ENCODE measurements at places on chromosomes 7 and 10. TPM values are rescaled to one million over a fixed set of nuclear protein-coding genes. Genes with fewer than 3 reads are reported as not detected.

DNA sequence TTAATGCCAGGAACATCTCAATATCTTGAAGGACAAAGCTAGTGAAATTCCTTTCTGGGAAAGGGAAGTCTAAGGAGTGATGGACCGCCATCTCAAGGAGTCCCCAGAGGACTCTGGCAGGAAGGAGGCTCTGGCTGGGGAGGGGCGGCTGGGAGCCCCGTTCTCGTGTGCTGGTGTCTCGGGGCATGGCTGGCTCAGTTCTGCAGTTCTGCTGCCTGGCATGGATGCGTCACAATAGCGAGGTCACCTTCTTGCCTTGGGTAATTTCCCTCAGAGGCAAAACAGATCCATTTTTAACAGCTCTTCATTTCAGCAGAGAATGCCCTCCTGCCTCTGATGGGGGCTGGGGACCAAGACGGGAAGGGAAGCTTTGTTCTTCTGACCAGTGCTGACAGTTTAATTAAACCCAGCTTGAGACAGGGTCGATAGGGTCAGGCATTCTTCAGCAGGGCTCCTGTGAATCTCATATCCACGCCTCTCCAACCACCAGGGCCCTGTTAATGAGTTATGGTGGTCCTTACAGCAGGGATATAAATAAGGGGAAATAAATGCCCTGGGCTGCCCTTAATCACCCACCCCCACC, 35.7 kb downstream of the SLIT1 start:
- DNase-seq = no peak

- DNase-seq = no peak
Observed at GRCh38 chr7:78779788-78780187, 673.7 kb downstream of the MAGI2 start.

DNA sequence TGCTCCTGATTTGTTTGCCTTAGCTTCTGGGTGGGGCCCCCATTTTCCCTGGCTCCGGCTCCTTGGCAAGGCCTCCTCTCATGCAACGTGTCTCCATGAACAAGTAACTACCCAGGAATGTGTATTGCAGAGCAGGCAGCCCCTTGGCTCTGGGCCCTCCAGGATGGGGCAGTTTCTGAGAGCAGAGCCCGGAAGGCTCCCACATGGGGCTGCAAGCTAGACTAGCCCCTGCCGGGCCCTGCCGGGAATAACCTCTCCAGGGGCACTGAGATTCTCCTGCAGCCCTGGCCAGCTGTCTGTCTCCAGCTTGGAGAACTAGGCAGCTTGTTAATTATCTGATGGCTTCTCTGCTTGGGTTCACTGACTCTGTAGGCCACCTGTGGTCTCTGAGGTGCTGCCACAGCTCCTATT, 184.0 kb upstream of the INHBA start:
- DNase-seq = no peak

DNA sequence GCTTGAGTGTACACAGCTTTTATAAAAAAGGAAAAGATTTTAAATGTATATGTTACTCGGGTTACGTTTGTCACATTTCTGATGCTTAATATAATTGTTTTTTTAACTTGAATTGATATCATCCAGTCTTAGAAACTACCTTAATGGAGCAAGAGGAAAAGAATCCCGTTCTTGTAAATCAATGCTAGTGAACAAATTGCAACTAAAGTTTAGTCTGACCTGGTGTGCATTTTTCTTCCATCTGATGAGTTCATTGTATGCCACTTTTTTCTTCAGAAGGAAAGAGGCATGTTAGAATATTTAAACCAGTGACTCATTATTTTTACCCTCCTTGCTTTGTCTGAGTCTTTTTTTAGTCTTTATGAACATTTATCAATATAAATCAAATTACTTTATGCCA, 34.7 kb downstream of the NET1 start:
- DNase-seq = no peak

- DNase-seq = no peak
Observed at GRCh38 chr10:88318803-88319202, 264.3 kb downstream of the RNLS start.

DNA sequence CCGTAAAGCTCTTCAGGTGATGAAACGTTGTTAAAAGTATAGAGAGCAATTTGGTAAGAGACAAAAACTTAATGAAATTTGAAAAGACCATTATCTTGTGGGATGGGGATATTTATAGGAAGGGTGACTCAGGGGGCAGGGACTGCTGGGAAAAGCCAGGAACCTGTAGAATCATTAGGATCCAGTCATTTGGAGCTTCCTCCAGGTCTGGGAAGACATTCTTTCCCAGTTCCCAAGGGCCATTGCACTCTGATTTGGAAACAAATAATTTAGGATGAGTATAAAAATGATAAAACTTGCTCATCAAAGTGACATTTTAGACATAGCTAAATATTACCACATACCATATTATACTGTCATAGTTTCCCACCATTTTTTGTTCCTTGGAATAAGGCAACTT, 143.9 kb downstream of the PFKFB3 start:
- no peak for DNase-seq

DNA sequence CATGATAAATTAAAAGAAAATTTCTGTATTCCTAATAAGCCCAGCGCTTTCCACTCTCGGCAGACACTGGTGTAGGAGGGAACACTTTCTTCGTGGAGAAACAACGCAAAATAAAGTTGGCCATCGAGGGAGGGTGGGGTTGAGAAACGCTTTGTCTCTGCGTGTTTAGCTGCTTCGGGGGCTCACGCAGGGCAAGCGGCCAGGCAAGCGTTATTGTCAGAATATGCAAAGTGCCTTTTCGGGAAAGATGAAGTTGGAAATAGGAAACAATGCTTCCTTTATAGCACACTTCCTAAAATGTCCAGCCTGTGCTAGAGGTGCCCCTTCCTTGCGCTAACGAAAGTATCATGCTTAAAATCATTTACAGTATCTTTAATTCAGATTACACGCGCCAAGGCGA, 1.9 kb upstream of the EBF3 start:
- no peak for DNase-seq

DNA sequence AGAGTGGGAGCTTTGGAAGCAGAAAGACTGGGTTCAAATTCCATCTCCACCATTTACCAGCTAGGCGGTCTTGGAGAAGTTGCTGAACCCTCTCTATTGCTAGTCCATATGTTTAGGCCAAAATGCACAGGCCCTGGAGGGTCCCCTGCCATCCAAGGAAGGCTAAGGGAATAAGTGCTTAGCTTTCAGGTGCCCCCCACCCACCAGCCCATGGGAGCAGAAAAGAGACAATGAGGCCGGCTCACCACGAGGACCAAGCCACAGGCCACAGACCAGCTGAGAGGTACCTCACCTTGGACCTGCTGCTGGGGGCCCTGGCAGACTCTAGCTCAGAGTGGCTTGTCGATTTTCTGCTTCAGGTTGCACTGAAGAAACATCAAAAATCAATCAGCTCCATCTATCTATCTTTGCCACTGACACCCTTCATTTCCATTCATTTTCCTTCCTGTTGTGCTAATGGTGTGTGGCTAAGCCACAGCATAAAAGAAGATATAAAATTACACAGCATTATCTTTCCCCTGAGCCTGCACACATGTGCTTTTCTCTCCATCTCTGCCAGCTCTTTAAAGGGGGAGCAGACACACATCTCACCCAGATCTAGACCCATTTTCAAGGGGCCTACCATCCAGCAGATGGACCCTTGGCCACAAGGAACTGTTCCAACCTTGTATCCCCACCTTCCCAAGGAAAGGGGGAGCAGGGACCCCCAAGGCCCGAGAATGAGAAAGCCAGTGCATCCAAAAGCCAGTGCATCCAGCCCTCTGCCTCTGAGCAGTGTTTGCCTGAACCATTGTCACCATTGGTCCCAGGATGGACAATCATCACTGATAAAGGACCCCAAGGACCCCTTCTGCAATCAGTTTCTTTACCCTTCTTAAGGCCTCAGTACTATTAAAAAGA, 65.4 kb downstream of the GRID1 start:
- DNase-seq = no peak

- no peak for DNase-seq
Observed at GRCh38 chr10:119409906-119410305, 132.6 kb downstream of the RGS10 start.

GRCh38 chr10:29569795-29570194, 65.0 kb downstream of the SVIL start:
- DNase-seq = no peak

DNA sequence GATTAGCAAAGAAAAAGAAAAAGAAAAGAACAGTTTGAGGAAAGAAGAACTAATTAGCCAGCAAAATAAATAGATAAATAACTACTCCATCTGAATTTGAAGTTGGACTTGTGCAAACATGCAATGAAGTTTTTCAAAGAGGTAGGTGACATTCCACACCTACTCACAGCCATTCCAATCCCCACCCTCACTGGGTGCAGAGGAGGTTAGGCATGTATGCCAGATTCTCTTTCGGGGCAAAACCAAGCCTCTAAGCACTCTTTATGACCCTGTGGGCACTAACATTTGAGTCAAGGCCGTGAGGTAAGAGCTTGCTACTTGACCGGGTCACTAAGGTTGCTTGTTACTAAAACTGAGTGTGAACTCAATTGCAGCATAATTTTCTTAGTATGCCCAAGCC, 108.4 kb upstream of the SEMA3A start:
- DNase-seq = no peak

DNA sequence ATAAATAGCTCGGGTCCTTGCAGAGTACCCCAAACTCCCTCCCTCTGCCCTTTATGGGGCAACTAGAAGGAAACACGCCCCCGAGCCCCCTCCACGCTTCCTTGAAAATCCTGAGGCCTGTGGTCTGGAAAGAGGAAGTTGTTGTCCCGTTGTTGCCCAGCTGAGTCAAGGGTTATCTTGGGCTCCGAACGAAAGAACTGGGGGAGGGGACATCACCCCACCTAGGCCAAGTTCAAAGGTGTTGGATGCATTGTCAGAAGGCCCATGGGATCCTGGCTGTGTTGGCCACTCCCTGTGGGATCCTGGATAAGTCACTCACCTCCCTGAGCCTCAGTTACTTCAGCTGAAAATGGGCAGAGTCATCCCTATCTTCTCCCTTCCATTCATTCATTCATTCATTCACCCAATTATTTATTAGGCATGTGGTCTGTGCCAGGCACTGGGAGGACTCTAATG, at the start of gene CCL24:
Gene CCL24 (minus strand): TSS at position 26 of the 456 bp plus-strand sequence. CDS start 91 bp downstream, outside the sequence.
- DNase-seq = no peak

GRCh38 chr7:37784015-37784414, 64.4 kb upstream of the NME8 start:
- no peak for DNase-seq

- no peak for DNase-seq
Observed at GRCh38 chr10:89574368-89574767, 39.0 kb upstream of the SLC16A12 start.

DNA sequence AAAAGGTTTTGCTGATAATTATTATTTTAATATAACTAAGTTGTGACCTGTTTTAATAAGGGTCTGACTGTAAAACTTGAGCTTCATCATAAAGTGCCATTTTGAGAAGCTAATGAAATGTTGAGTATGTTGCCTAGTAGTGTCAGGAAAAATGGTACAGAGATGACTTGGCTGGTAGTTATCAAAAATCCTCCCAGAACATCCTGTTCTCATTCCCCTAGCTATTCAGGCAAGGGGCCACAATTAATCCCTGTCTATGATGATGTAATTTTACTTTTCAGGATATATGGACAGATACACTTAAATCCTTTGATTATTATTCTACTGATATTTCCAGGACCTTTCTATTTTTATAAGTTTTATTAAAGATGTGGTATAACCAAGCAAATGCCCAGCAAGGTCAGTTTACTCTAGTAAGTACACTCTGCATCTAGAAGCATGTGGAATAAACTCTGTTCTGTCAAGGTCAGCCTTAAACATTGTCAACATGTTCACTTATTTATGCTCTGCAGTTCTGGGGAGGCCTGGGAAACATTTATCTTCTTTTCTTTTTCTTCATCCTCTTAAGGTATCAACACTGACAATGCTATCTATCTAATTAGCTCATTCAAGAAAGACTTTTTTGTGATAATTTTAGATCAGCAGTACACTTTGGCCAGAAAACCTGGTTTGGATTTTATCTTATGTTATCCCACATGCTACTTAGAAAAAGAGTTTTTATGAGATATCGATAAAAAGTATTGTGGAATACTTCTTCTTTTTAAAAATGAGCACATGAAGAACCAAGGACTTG, 32.1 kb downstream of the BTRC start:
- DNase-seq = no peak

GRCh38 chr10:123800289-123800688, 91.3 kb downstream of the CPXM2 start:
- DNase-seq = no peak

DNA sequence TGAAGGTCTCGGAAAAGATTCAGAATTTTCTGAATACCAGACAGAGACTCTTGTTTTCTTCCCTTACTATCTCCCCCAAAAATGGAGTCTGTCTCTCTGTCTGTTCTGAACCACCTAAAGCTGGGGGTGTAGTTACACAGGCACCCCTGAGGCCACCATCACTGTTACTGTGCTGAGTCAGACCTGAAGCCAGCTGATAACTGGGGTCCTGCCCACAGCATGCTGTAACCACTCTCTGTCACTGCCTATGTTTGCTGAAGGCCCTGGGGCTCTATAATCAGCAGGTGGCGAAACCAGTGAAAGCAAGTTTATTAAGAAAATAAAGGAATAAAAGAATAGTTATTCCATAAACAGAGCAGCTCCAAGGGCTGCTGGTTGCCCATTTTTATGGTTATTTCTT, 575.2 kb upstream of the POT1 start:
- DNase-seq = no peak

GRCh38 chr10:62661143-62661542, 143.4 kb upstream of the ADO start:
- no peak for DNase-seq

DNA sequence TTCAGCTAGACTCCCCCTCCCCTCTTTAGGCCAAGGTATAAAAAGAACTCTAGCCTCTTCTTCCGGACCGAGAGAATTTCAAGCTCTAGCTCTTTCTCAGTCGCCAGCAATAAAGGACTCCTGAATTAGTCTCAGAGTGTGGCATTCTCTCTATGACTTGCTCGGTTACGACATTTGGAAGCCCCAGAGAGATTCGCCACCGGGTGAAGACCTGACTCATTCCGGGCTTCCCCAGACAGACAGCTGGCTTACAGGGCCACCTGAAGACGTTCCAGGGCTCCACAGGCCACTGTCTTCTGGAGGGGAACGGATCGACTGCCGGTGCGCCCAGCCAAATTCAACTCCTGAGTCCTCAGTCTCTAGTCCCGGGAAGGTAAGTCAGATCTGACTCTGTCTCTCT, at the start of gene AKR1B15:
Gene AKR1B15 (plus strand): TSS at position 234 of the 400 bp plus-strand sequence. CDS start 15,510 bp downstream, outside the sequence.
- no peak for DNase-seq

- DNase-seq = no peak
Observed at GRCh38 chr7:157644946-157645345, 308.1 kb downstream of the DNAJB6 start.

The DNAJB9 gene
- total RNA-seq = 28.1 TPM

The CCZ1B gene
- total RNA-seq = 116 TPM

The KIF11 gene
- total RNA-seq = 1.3 TPM

The KCNIP2 gene
- 129 TPM for total RNA-seq

The PNLIPRP3 gene
- not detected for total RNA-seq

The WASL gene
- 56.4 TPM for total RNA-seq

The PRKCQ gene
- 9.0 TPM for total RNA-seq

All from dorsolateral prefrontal cortex (tissue), 122 donors.